ENCODE measurements at places on chromosomes 12 and 14. TPM values are rescaled to one million over a fixed set of nuclear protein-coding genes. Genes with fewer than 3 reads are reported as not detected.
A peak's percentile ranks its signal among the peaks of the same experiment; 100 is the strongest.

The SLC17A8 gene
- not detected for polyA plus RNA-seq

The NPC2 gene
- polyA plus RNA-seq = 86.3 TPM

The WSB2 gene
- 18.7 TPM for polyA plus RNA-seq

The BATF gene
- 97.4 TPM for polyA plus RNA-seq

The DAO gene
- polyA plus RNA-seq = not detected

The SSPN gene
- polyA plus RNA-seq = not detected

The HSPB8 gene
- polyA plus RNA-seq = not detected

The RIMBP2 gene
- not detected for polyA plus RNA-seq

The CCDC177 gene
- not detected for polyA plus RNA-seq

The GMPR2 gene
- polyA plus RNA-seq = 89.3 TPM

- H3K4me1 ChIP-seq = peaks cover 87% of the 10 kb centered on the region
- H3K4me3 ChIP-seq = peak overlapping the region; percentile 14
- H3K36me3 ChIP-seq = peaks cover 11% of the 10 kb centered on the region
- peak overlapping the region; percentile 66 for H3K27ac ChIP-seq
Observed at GRCh38 chr12:47225356-47225755, 145.6 kb upstream of the AMIGO2 start.

DNA sequence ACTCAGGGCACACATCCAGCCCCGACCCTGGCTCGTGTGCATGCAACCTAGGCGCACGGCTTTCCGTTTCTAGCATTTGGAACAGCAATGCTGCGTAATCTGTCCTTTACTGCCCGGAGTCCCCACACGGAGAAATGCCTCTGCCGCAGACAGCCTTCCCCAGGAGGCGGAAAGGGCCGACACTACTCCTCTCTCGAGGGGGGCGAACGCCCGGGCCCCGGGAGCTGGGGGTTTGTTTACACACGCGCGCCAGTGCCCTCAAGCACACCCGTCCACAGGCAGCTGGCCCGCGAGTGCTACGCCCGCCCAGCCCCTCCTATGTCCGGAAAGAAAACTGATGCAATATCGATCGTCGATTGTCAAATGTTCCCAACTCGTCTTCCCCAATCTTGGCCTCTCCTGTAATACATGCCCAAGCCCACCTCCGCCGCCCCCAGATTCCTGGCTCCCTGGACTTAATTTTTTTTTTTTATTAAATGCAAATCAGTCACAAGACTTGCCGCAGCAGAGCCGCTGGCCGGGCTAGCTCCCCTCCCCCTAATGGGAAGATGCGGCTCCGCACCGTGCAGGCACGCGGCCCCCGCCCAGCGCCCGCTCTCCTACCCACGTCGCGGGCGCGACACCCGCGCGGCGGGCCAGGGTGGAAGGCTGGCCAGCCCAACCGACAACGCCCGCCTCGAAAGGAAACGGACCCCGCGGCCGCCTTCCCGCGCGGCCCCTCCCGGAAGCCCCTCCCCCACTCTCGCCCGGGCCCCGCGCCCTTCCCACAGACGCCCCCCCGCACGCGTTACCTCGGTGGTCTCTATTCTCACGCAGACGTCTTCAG, 642 bp downstream of the SLC38A2 start:
- DNase-seq = peak; percentile 69
- peaks cover 63% of the 10 kb centered on the region for H3K4me1 ChIP-seq
- H3K4me3 ChIP-seq = peak overlapping the region; percentile 99
- peak overlapping the region; percentile 99 for H3K27ac ChIP-seq
- peaks cover 29% of the 10 kb centered on the region for H3K27me3 ChIP-seq

GRCh38 chr12:6250343-6250742, 50.1 kb downstream of the CD9 start:
- H3K27ac ChIP-seq = no peak overlapping the region
- no peaks in the 10 kb centered on the region for H3K4me1 ChIP-seq
- H3K4me3 ChIP-seq = no peak overlapping the region

- H3K36me3 ChIP-seq = no peaks in the 10 kb centered on the region
- H3K4me1 ChIP-seq = no peaks in the 10 kb centered on the region
- H3K27ac ChIP-seq = no peak overlapping the region
Observed at GRCh38 chr12:89156862-89157262, 195.4 kb downstream of the DUSP6 start.

GRCh38 chr14:95101736-95102679, 55.3 kb downstream of the DICER1 start:
- no peaks in the 10 kb centered on the region for H3K27me3 ChIP-seq
- no peak overlapping the region for H3K4me3 ChIP-seq
- no peak overlapping the region for H3K27ac ChIP-seq
- no peak for DNase-seq
- peaks cover 13% of the 10 kb centered on the region for H3K4me1 ChIP-seq

DNA sequence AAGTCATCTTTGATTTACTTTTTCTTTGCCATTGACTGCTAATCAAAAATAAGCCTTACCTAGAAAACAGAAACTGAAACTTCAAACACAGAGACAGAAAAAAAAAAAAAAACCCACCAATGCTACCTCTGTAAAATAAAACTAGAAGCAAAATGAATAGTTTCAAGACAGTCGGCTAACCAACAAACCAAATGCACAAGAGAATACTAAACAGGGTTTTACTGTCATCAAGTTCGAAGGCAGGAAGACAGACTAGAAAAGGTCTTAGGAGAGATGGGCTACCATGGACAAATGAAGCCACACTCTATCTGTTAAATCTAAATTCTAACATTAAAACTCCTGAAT, 59.5 kb downstream of the SEL1L start:
- peaks cover 23% of the 10 kb centered on the region for H3K36me3 ChIP-seq
- peak overlapping the region; percentile 97 for H3K27ac ChIP-seq
- peak overlapping the region; percentile 89 for H3K4me3 ChIP-seq
- peaks cover 28% of the 10 kb centered on the region for H3K4me1 ChIP-seq
- no peaks in the 10 kb centered on the region for H3K27me3 ChIP-seq

DNA sequence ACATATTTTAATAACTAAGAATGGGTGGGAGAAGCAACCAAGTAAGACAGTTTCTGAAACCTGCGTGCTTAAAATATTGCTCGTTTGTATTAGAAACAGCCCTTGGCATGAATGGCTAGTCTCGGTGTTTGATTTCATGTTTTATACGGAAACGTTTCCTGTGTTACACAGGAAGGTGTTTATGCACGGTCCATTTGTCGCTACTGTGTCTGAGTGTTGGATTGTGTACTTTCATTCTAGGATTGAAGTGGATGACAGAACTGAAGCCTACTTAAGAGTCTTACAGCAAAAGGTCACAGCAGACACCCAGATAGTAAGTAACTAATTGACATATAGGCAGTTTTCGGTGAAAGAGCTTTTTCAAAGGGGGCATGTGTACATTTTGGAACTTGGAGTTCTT, 19.6 kb downstream of the PIWIL1 start:
- H3K4me3 ChIP-seq = no peak overlapping the region
- peaks cover 6% of the 10 kb centered on the region for H3K27me3 ChIP-seq
- no peaks in the 10 kb centered on the region for H3K36me3 ChIP-seq
- no peak overlapping the region for H3K27ac ChIP-seq
- DNase-seq = no peak

GRCh38 chr14:53947452-53948204, 9.0 kb downstream of the BMP4 start:
- H3K36me3 ChIP-seq = no peaks in the 10 kb centered on the region
- DNase-seq = no peak
- H3K4me1 ChIP-seq = no peaks in the 10 kb centered on the region
- H3K4me3 ChIP-seq = no peak overlapping the region

DNA sequence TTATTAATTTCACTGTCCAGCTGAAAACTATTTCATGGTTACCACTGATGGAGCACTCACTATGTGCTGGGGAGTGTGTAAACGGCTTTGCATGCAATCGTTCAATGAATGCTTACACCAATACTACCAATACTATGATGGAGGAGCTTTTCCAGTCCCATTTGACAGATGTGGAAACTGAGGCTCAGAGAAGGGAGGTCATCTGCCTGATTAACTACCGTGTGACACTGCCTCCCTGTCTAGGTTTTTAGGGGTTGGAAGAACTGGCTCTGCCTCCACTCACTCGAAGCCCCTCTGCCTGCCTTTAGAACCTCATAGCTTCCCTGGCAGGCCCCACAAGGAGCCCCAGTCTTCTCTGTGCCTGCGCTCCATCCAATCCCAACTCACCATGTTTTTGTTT, 11.9 kb downstream of the MSI1 start:
- H3K27me3 ChIP-seq = peaks cover 4% of the 10 kb centered on the region
- no peak overlapping the region for H3K4me3 ChIP-seq
- H3K4me1 ChIP-seq = no peaks in the 10 kb centered on the region
- DNase-seq = no peak

- no peak for DNase-seq
- H3K36me3 ChIP-seq = no peaks in the 10 kb centered on the region
- peaks cover 3% of the 10 kb centered on the region for H3K4me1 ChIP-seq
- peaks cover 7% of the 10 kb centered on the region for H3K27me3 ChIP-seq
Observed at GRCh38 chr14:102927346-102927877, 4.9 kb downstream of the AMN start.

DNA sequence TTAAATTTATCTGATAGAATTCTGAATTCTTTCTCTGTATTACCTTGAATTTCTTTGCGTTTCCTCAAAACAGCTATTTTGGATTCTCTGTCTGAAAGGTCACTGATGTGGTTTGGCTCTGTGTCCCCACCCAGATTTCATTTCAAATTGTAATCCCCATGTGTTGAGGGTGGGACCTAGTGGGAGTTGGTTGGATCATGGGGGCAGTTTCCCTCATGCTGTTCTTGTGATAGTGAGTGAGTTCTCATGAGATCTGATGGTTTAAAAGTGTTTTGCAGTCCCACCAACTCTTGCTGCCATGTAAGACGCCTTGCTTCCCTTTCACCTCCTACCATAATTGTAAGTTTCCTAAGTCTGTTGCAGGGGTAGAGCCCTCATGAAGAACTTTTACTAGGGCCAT, 34.1 kb upstream of the OR6J1 start:
- peaks cover 8% of the 10 kb centered on the region for H3K27me3 ChIP-seq
- H3K27ac ChIP-seq = no peak overlapping the region
- no peaks in the 10 kb centered on the region for H3K36me3 ChIP-seq
- DNase-seq = no peak
- H3K4me1 ChIP-seq = no peaks in the 10 kb centered on the region

DNA sequence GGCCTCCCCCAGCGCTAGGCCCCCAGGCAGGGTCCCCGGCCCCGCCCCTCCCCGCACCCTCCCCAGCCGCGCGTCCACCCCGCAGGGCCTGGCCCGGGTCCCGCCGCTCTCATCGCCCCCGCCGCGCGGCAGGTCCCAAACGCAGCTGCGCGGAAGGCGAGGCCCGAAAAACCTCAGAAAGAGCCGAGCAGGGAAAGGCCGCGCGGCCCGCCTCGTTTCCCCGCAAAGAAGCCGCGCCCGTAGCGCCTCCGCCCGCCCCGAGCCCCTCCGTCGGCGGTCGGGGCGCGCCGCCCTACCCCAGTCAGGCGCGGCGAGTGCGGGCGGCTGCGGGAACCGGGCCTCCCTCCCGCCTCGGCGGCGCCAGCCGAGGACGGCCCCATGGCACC, 324 bp downstream of the POLE start:
- no peaks in the 10 kb centered on the region for H3K27me3 ChIP-seq
- H3K4me1 ChIP-seq = peaks cover 14% of the 10 kb centered on the region
- no peak for DNase-seq
- no peaks in the 10 kb centered on the region for H3K36me3 ChIP-seq
- no peak overlapping the region for H3K27ac ChIP-seq

DNA sequence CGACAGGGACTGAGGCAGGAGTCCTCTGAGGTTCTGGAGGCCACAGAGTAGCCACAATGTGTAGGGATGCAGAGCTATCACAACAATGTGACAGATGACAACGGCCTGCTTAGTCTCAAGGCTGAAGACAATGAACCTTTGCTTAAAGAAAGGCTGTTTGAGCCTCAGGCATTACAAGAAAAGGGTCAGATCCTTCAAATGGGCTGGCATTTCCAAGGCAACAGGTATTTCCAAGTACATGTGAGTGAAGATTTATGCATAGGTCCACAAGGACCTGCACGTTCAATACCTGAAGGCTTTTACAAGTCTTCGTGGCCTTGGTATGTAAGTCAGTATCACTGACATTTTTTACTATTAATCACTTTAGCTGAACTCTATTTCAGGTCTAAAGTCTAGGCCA, 62.0 kb downstream of the TMCC3 start:
- peaks cover 2% of the 10 kb centered on the region for H3K27me3 ChIP-seq
- DNase-seq = no peak
- H3K4me3 ChIP-seq = no peak overlapping the region
- H3K36me3 ChIP-seq = no peaks in the 10 kb centered on the region
- H3K4me1 ChIP-seq = peaks cover 19% of the 10 kb centered on the region

DNA sequence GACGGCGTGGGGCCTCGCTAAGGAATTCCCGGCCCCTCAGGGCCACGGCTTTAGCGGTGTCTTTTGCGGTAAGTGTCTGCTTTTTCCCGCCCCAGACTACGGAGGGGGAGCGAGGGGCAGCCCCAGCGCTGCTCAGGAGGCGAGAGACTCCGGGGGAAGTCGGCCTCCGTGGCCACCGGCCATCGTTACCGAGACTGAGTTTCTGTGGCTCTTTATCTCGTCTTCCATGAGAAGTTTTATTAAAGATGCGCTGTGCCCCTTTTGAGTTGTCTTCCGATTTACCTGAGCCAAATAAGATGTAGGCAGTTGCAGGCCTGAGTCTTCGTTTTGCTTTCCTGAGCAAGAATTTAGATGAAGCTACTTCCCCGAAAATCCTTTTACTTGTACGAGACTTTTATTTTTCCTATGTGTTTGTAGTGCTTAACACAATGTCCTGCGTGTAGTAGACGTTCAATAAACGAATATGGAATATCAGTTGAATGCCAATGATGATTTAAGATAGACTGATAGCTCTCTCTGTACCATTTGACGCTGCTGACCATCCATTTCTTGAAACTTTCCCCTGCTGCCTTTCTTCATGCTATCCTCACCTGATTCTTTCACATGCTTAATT, 462 bp downstream of the SRP54 start:
- no peak overlapping the region for H3K27ac ChIP-seq
- H3K4me1 ChIP-seq = peaks cover 6% of the 10 kb centered on the region
- no peak overlapping the region for H3K4me3 ChIP-seq
- DNase-seq = no peak
- no peaks in the 10 kb centered on the region for H3K36me3 ChIP-seq
- H3K27me3 ChIP-seq = no peaks in the 10 kb centered on the region

- peak; percentile 87 for DNase-seq
- H3K4me3 ChIP-seq = no peak overlapping the region
- no peaks in the 10 kb centered on the region for H3K4me1 ChIP-seq
- H3K27me3 ChIP-seq = no peaks in the 10 kb centered on the region
Observed at GRCh38 chr12:124939421-124940142, 25.1 kb upstream of the UBC start.

DNA sequence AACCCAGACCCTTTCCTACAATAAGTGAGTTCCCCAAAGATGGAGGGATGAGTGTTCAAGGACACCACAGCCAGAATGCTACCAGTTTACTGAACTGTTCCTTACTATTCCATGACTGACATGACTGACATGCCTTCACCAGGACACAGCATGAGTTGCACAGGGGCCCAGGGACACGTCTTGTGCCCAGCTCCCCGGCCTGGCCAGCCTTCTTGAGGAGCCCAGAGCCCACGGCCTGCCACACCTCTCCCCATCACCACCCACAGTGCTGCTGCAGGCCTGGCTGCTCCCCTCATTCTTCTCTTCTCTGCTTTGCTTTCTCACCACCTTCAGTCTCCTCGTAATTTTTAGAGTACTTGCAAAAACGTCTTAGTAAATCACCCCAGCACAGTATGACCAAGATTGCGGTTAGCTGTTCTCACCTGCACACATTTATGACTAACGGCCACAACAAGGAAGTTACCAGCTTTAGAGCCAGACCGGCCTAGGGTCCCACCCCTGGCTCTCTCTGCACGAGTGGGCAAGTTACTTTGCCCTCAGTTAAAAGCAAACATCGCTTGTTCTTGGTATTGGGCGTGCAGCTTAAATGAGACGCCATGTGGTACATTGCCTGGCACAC, 18.5 kb downstream of the PPP2R5E start:
- H3K4me3 ChIP-seq = peak overlapping the region; percentile 68
- H3K27me3 ChIP-seq = no peaks in the 10 kb centered on the region
- peaks cover 8% of the 10 kb centered on the region for H3K36me3 ChIP-seq
- peak overlapping the region; percentile 90 for H3K27ac ChIP-seq
- peaks cover 48% of the 10 kb centered on the region for H3K4me1 ChIP-seq
